Mucosa of descending colon (tissue), 3 donors: ENCODE measurements at places on chromosomes 5 and 9.

- no peak for DNase-seq
Measured at GRCh38 chr9:83041771-83042170, 21.2 kb downstream of the RASEF start.

DNA sequence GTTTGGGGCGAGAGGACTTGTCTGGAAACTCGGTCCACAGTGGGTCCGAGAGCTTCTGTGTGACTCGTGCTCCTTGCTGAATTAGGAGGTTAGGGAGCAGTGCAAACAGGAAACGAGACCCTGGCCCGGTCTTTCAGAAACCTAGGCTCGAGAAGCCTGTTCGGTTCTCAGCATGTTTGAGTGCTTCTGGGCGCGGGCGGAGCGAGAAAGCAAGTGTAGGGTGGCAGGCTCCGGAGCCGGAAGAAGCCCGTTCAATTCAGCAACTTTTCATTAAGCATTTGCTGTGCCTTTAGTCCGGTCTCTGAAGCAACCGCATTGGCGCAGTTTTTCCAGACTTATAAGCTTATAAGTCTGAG lies 547 bp downstream of the CLTA start:
- DNase-seq, result peak; percentile 49

GRCh38 chr5:307794-308579 lies 13.5 kb upstream of the AHRR start:
- DNase-seq, result peak; percentile 32

DNA sequence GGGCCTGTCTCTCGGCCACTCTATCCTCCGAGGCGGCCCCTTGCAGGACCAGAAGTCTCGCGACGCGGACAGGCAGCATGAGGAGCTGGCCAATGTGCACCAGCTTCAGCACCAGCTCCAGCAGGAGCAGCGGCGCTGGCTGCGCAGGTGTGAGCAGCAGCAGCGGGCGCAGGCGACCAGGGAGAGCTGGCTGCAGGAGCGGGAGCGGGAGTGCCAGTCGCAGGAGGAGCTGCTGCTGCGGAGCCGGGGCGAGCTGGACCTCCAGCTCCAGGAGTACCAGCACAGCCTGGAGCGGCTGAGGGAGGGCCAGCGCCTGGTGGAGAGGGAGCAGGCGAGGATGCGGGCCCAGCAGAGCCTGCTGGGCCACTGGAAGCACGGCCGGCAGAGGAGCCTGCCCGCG lies 283.5 kb downstream of the ARHGEF28 start:
- no peak for DNase-seq

DNA sequence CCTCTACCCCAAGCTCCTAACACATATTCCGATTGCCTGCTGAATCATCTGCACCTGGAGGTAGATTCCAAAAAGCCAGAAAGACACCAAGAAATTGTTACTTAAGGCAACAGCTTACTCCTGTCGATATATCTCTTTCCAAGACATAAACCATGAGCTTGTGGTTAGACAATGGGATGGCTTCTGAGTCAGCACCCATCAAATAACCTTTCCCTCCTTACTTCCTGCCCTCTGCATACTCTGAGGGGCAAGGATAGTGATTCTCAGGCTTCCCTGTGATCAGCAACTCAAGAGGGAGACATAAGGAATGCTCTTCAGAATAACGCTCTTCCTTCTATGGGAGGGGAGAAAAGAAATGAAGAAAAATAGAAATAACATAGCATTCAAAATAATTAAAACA lies 70.9 kb downstream of the TMEM215 start:
- no peak for DNase-seq

DNA sequence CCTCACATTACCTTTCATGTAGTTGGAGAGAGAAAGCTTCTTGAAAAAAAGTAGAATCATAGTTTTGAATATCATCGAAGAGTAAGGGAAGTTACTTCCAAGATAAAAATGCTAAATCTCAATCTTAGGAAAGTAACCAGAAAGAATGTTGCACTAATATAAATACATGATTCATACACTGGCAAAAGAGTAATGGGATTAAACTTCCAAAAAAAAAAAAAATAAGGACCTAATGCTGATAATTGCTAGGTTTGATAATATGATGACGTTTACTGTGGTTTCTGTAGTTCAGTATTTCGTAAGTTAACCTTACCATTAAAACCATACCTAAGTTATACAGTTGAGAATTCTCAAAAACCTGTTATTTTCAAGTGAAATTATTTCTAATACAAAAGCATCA lies 573.8 kb upstream of the CDH9 start:
- DNase-seq, result no peak

GRCh38 chr9:117485176-117485575 lies 70.3 kb upstream of the ASTN2 start:
- DNase-seq, result no peak

GRCh38 chr5:137220523-137220927 lies 278.6 kb downstream of the SPOCK1 start:
- no peak for DNase-seq

DNA sequence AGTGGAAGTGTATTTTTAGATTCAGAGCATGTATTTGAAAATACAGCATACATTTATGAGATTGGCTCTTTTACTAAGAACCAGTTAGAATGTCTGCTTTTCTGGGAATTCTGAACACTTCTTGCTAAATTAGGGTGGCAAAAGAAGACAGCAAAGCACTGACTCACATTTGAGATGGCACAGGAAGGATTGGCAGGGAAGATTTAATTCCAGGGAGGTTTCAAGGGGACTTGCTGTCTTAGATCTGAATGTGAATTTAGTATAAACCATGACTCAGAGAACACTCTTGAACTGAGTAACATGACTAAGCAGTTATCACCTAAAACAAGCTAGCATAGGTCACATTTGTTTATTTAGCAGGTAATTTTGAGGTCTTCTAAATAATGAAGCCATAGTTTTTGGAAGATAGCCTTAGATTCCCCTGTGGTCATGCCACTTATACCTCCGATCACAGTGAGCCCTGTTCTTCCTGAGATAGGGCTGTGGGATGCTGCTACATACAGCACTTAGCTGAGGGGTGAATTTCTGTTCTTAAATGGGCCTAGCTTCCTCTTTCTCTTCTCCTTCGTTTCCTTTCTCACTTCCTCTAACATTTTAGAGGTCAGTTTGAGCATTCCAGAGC lies 173.8 kb downstream of the PCSK1 start:
- no peak for DNase-seq

DNA sequence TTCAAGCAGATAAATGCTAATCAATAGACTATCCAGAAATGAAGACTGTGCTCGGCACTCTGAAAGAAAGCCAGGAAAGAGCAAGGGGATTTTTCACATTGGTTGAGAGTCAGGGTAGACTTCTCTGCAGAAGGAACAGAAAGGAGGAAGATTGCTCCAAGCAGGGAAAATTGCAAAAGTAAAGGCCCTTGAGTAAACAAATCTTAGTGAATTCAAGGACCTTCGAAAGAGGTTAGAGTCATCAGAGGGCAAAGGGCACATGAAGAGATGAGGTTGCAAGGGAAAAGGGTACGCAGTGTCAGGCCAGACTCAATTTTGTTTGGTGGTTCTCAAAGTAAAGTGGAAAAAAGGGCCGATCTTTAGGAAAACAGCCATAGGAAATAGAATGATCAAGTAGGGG lies 157.6 kb upstream of the RAI14 start:
- no peak for DNase-seq

DNA sequence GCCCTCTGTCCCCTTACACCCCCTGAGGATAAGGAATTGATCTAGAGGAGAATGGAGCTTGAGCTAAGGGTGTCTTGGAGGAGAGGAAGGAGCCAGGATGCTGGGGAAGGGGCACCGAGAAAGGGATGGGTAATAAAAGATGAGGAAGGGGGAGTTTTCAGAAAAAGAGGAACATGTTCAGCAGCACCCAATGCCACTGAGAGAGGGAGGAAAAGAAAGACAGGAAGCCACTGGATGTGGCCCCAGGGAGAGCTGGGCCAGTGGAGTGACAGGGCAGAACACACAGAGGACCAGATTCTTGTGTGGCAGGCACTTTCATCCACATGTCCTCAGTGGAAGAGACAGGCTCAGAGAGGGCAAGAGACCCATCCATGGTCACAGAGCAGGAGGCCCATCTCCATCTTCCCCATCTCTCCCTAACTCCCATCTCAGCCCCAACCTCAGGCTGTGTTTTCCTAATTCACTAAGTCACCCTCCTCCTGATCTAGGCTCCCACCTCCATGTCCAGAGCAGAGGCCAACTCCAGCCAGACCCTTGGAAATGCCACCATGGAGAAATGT lies 7.2 kb downstream of the PFN3 start:
- no peak for DNase-seq

DNA sequence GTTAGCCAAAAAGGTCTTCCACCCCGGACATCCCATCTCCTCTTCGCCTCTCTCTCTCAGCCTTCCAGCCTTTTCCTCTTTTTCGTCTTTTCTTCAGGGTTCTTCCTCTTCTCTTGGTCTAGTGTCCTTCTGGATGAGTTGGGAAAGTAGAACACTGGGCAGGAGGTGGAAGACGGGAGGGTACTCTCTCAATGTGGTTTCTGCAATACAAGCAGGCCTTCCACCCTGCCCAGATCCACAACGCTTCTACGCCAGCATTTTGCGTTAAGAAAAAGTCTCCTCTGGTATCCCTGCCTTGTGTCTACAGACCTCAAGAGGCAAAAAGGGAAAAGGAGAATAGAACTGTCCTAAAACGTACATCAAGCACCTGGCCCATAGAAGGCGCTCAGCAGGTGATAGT lies 587.8 kb downstream of the BNC2 start:
- no peak for DNase-seq

DNA sequence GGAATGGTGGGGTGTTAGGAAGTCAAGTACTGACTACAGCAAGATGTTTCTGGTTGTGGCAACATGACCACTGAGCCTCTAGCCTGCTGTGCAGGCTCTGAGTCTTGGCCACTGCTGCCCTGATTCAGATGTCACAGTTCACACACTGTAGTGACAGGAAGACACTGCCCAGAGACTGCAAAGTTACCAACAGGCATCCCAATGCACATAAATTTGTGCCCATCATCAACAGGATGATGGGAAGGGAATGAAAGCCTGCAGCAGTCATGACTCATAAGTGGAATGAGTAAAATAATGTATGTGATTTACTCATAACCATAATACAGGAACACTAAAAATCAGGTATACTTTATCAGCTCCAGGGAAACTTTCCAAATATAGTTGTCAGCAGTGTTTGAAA lies 251.6 kb upstream of the HAPLN1 start:
- DNase-seq, result no peak

- DNase-seq, result peak; percentile 11
Measured at GRCh38 chr9:37302277-37302676, 120.2 kb upstream of the GRHPR start.

GRCh38 chr5:110681109-110681508 lies 45.4 kb downstream of the TMEM232 start:
- no peak for DNase-seq

DNA sequence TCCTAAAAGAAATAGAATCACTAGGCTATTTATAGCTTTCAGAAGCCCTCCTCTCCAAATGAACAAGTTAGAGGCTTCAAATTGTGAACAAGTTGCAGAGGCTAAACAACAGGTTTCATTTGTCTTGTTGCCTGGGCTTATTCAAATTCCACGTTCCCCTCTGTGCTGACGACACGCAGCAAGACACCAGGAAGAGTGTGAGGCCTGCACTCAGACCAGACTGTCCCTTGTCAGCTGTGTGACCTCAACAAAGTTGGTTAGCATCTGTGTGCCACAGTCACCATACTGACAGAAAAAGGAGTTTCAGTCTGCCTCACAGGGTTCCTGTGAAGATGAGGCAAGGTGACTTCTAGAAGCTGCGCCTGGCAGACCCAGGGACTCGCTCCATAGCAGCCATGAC lies 22.1 kb upstream of the GABBR2 start:
- DNase-seq, result no peak

DNA sequence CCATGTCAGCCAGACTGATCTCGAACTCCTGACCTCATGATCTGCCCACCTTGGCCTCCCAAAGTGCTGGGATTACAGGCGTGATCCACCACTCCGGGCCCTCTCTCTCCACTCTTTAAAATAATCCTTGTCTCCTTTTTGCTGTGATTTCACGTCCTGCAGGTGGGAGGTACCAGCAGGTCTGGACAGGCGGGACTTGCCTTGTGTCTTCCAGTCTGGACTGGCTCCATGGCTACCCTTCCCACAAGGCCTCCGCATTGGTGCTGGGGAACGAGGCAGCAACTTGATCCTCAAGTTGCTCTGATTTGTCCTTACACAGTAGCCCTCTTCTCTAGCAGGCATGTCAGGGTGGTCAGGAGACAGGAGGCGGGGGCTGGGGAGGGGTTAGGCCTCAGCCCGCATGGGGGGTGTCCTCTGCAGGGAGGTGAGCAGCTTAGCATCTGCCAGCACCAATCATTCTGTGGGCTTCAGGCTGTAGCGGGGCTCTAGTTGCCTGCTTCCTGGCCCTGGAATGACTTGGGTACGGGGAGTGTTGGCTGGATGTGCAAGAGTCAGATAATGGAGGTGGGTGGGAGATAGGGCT lies 54.3 kb downstream of the TENT4A start:
- no peak for DNase-seq

- no peak for DNase-seq
Measured at GRCh38 chr9:87556821-87557220, 59.2 kb downstream of the DAPK1 start.

DNA sequence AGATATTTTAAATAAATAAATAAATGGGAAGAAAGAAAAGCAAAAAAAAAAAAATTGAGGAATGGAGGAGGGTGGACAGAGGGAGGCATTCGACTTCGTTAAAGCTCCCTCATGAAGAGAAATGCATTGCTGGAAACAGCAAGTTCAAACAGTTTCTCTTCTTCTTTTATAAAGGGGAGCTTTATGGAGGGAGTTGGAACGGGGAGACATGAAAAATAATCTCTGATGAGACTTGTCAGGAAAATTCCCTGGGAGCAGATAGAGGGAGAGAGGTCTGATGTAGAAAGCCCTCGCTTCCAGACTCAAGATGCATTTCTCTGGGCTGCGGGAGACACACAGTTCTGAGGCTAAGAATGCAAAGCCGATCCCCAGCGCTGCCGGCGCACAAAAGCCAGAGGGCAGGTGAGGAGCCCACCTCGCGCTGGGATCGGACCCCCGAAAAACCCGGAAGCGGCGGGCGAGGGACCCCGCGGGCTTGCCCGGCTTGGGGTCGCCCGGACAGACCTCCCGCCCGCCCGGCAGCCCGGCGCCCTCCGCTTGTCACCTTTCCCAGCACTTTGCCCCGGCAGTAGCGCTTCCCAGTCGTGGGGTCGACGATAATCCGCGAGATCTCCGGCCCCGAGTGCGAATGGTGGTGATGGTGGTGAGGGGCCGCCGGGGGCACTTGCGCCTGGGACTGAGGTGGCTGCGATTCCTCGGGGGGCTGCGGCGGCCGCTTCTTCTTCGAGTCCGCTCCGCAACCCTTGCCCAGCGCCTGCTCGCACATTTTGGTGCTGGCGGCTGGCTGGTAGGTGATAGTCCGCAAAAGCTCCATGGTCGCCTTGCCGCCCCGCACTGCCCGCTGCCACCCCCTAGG lies 512 bp downstream of the PLK2 start:
- DNase-seq, result peak; percentile 67

DNA sequence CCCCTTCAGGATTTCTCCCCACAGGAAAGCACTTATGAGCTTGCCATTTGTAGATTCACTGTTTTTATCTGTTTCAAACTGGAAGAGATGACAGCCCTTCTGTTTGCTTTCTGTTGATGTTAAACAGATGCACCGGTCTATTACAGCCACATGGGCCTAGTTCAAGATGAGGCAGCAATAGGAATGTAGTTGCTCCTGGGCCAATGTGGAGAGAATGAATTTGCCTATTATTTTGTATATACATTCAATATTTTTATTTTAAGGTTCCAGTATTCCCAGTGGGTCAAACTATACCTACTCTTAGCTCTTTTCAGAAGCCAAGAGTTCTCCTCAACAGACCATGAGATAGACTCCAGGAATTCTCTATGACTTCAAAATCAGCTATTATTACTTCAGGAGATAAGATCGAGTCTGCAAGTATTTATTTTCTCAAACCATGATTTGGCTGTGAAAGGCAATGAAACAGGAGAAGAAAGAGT lies 461.6 kb downstream of the RASEF start:
- DNase-seq, result no peak
